ENCODE measurements at places on chromosomes 5 and 9.

GRCh38 chr5:179194941-179195381 lies 134.8 kb downstream of the ZNF354C start:
- no peak for DNase-seq

- DNase-seq: no peak
These were observed 200.2 kb downstream of the CFAP90 start for GRCh38 chr5:7650755-7651154.

- DNase-seq: no peak
These were observed 123.7 kb upstream of the TNC start for GRCh38 chr9:115241641-115242040.

DNA sequence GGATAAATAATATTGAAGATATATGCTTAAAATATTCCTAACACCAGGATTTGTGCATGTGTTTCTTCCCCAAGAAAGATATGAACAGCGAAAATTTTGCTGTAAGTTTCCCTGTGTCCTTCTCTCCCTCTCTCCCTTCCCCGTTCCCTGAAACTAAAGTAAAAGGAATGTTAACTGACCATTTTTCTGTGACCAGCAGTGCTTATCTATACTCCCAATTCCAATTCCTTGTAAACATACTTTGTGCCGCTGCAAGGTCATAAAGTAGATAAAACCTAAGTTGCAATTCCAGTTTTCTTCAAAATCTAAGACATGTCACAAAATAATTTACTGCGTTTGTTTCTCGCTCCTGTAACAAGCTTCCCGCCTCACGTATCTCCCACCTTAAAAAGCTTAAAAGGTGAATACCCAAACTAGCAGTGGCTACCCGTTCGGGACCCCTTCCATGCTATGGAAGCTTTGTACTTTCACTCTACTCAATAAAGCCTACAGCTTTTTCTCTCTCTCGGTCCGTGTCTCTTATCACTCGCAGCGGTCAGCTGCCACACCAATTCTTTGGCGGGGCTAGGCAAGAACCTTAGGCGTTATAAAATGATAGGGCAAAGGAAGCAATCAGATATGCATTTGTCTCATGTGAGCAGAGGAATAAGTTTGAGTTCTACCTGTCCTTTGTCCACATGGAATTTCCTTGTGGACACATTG lies 1798.0 kb downstream of the EFNA5 start:
- no peak for DNase-seq

GRCh38 chr5:115673596-115673995 lies 47.8 kb upstream of the TMED7 start:
- no peak for DNase-seq

DNA sequence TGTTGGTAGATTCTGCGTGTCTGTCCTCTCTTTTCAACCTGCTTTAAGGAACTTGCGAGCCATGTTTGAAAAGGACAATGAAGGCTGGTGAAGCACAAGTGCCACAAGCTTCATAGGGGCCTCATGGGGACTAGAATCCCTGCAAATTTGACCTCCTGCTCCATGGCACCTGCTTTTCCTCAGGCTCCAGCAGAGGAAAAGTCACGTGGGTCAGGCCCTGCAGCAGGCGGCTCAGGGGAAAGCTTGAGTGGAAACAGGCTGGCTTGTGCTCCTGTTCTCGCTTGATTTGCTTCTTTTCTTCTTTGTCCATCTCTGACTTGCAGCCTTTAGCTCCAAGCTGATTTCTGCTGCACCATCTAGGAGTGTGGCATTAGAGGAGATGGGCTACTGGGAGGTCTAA lies 187.6 kb upstream of the MAST4 start:
- no peak for DNase-seq

DNA sequence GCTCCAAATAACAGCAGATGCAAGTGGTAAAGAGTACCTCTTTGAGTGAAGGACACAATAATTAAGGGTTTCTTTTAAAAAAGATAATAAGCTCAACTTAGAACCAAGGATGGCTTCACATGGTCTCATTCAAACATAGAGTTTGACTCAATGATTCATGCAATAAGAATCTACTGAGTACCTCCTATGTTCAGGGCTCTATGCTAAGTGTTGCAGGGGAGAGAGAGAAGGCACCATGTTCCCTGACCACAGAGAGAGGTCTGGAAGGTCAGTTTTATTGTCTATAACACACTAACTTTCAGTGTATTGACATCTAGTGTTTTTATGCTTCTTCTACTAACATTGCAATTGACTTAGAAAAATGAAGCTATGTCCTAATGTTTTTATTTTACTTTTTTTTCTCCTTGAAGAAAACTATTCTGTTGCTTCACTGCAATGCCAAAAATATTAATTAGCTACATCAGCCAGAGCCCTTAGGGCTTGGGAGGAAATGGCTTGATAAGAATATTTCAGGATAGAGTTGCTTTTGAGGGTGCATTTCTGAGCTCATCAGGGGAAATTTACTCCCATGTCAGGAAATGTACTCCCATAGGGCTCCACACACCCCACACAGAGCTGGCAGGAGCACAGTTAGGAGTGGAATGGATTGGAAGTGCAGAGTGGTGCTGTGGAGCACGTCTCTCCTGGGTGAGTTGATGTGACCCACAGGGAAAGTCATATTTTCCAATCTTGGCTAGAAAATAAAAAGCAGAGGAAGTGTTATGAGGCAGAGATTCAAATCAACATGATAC lies 106.6 kb downstream of the PDE8B start:
- no peak for DNase-seq

DNA sequence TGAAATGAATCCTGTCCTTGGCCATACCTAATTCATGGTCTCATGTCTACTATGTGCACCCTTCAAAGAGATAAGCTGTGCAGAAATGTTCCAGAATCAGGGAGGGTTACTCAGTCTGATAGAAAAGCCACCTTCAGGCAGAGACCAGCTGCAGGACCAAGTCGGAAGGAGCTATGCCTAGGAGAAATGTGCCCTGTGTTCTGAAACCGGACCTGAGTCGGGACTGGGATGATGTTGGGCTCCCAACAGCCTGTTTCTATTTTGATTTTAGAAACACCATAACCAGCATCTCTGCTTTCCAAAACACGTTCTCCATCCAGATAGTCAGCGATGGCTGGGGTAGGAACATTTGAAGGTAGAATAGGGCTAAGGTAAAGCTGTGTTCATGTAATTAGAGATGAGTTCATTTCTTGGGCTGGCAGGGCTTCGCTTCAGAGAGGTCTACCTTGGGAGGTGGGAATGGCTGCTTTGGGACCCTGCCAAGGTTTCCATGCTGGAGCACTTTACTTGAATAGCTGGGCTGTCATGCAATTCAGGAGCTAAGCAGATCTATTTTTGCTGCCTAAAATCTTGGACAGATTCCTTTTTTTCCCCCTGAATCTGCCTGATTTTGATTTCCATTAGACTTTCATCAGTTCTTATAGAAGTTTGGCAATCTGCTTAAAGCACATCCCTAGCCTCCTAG lies 2.8 kb downstream of the ADCY2 start:
- no peak for DNase-seq

DNA sequence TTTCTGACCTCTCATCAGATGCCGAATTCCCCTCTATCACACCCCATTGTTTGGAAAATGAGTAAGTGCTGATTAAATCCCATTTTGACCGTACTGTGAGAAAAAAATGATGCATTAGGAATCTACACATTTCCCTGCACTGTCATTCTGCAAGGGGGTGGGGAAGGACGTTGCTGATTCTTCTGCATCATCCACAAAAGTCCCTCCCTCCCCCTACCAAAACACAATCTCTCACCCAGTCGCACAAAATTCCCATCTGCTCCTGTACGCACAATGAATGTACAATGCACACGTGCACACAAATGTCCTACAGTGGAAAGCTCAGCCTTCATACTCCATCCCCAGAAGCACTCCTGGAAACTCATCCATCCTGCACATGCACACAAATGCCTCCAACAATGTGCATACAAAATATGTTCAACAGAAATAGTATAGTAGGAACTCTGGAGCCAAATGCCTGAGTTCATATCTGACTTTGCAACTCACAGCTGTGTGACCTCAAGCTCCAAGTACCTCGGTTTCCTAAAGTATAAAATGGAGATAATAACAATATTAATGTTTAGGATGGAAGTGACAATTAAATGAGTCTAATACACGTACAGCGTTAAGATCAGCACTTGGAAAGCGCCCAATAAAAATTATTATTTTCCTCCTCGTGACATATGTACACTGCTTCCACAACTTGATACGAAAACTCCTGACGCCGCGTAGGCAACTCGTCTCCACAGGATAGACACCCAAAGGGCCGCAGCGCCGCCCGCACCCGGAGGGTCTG lies 809 bp downstream of the TNIP1 start:
- DNase-seq: no peak

DNA sequence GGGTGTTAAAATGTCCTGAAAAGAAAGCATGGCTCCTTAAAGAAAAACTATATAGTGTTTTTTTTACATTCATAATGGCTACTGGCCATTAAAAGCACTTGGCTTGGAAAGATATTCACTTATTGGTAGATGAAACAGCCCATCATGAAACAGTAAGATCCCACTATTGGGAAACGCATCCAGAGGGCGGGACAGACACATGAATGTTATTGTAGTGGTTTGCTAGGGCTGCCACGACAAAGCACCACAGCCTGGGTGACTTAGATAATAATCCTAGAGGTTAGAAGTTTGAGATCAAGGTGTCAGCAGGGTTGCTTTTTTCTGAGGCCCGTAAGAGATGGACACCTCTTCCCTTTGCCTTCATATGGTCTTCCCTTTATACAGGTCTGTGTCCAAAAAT lies 139.4 kb upstream of the ANKH start:
- DNase-seq: no peak

DNA sequence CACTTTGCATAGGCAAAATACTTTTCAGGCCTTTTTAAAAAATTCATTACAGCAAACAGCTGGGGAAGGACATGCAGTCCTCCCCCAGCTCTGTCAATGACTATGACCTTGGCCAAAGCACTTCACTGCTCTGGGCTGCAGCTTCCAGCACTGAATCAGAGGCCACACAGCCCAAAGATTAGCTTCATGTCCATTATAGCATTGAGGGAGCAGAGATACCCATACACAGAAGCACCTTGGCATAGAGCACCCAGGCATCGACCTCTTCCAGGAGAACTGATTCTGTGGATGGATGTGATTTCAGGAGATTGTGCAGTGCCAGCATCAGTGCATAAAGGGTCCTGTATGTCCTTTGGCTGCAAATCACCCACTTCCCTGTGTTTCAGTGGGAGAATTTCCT lies 241.9 kb downstream of the MARCHF11 start:
- no peak for DNase-seq

- DNase-seq: no peak
These were observed 139.6 kb downstream of the ARSB start for GRCh38 chr5:78845470-78845869.

DNA sequence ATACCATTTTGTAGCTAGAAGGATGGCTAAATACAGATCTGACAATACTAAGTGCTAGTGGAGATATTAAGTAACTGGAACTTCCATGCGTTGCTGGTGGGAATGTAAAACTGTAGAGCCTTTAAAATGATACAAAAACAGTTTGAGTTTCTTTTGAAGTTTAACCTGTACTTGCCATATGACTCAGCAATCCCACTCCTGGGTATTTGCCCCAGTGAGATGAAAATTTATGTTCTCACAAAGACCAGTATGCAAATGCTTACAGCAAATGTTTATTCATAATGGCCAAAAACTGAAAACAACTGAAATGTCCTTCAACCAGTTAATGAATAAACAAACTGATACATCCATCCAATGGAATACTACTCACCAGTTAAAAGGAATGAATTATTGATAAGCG lies 137.3 kb downstream of the SLC12A2 start:
- DNase-seq: no peak

DNA sequence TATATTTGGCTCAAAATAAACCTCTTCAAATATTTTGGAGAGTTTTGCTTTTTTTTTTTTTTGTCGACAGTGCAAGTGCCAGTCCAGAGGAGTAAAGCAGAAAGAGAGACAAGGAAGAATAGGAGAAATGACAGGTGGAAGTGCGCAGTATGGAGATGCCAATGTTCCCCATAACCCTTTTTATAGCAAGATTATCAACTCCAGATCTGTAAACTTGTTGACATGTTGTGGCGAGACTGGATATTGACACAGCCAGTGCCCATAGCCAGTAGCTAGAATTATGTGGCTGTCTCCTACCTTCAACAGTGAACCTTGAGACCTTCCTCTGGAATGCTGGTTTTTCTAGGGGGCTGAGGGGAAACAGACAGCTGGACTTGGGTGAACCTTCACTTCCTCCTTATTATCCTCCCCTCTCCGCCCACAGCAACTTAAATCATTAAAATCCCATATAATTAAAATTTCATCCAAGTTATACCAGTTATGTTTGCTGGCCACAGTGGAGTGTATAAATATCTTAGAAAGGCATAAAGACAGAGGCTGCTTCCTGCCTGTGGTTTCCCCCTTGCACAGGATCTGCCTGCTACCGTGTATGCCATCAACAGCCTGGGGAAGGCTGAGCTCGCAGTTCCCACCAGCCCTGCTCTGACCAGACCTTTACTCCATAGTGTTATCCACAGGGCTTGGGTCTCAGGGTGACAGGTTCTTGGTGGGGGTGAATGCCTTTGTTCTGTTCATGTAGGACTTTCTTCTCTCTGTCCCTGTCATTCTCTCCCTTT lies 112.3 kb upstream of the ANKH start:
- no peak for DNase-seq

GRCh38 chr5:64822320-64822719 lies 53.6 kb downstream of the CWC27 start:
- DNase-seq: no peak

- DNase-seq: no peak
These were observed 24.0 kb downstream of the NNT start for GRCh38 chr5:43627028-43627427.

DNA sequence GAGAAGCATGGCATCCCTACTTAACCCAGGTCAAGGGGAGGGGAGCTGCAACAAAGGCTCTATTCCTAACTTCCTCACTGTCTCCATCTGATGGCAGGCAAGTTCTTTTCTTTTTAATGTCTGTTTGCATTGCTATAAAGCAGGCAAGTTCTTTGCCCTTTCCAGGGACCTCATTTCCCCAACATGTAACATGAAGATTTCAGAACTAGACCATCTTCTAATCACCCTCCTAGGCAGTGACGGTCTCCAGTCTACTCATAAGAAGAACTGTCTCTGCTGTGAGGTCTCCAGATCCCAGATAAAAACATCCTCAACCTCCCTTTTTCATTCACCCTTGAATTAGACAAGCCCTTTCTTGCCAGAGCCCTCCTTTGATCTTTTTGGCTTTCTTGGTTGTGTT lies 42.1 kb downstream of the PPP1R2B start:
- DNase-seq: no peak

DNA sequence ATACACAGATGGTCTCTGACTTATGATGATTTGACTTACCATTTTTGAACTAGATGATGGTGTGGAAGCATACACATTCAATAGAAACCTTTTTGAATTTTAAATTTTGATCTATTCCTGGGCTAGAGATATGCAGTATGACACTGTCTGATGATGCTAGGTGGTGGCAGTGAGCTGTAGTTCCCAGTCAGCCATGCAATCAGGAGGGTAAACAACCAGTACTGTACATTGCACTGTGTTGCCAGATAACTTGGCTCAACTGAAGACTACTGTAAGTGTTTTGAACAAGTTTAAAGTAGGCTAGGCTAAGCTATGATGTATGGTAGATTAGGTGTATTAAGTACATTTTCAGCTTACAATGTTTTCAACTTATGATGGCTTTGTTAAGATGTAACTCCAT lies 859.1 kb upstream of the ARRDC3 start:
- DNase-seq: no peak

GRCh38 chr9:110278080-110278707 lies 21.9 kb upstream of the TXN start:
- DNase-seq: no peak

All from fibroblast of skin of left biceps (primary cell).